ENCODE measurements at places on chromosomes 3 and 15.

DNA sequence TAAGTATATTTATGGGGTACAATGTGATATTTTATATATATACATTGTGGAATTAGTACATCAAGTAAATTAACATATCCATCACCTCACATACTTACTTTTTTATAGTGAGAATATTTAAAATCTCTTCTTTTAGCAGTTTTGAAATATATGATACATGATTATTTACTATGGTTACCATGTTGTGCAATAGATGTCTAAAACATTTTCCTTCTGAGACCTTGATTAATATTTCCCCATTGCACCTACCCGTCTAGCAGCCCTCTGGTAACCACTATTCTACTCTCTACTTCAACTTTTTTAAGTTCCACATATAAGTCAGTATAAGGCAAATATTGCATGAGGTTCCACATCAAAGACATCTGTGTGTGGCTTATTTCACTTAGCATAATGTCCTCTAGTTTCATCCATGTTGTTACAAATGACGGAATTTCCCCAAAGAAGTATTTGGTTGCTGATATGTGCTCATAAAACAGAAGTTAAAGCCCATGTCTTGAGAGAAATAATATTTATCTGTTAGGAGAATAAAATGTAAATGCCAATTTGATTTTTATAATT is 29.6 kb upstream of the NFKBIZ start:
- no peak for DNase-seq

- DNase-seq, result peak; percentile 18
These were observed 1.4 kb downstream of the EPHB3 start for GRCh38 chr3:184562878-184563560.

- no peak for DNase-seq
These were observed 21.8 kb downstream of the CCDC32 start for GRCh38 chr15:40543082-40543481.

DNA sequence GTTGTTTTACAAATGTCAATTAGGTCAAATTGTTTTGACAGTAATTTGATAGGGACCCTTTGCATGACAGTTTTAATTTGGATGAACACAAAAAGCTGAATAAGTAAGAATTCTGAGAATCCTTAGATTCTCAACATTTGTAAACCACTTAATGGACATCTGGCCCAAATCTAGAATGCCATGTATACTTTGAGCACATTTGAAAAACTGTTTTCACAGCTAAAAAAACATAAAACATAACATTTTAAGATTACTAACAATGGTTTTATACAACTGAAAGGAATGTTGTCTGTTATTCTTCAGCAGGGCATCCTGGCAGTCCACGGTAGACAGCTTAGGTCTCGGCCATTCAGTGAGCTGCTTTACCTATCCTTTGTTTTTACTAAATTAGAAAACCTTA is 34.5 kb upstream of the TM2D3 start:
- DNase-seq, result no peak

DNA sequence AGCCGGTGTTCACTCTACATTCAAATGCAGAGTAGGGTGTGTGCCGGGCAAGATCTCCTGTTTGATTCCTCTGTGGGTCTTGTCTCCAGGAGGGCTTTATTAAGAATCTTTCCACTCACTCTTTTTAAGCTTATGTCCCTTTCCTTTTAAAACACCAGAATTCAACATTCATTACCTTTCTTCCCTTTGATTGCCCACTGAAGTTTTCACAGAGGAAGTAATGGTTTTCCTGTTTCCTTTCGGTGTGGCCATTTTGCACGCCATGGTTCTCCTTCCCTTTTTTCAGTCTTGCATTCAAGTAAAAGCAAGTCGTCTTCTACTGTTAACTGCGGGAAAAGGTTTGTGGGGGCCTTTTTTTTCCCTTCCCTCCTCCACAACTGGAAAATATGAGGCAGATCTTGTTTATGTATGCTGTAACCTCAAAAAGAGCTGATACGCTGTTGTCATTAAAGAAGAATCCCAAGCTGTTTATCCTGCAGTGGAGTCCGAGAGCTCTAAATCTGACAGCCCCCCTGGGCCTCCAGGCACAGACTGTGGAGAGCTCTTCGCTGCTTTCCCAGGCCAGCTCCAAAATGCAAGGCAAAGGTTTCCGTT is 40.5 kb downstream of the FILIP1L start:
- no peak for DNase-seq

GRCh38 chr3:56921573-56922453 is 120.1 kb upstream of the ARHGEF3 start:
- no peak for DNase-seq

DNA sequence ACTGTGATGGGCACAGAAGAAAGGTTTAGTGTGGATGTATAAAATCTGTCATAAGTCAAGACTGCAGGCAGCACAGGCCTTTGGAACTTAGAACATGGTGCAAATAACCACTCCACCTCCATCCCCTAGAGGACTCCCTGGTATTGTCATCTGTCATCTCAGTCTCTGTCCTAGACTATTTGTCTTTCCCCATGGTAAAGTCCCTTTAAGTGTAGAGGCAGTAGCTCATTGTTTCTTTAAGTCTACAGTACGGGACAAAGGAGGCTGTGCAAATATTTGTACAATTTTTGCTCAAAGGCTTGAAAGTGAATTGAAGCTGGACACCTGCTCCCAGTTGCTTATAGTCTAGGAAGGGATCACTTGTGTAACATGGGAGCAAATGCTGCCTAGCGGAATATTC is 3.2 kb upstream of the PXYLP1 start:
- DNase-seq, result no peak

GRCh38 chr3:114707252-114707860 is 413.5 kb downstream of the TIGIT start:
- DNase-seq, result no peak

GRCh38 chr3:54376142-54376807 is 253.9 kb downstream of the CACNA2D3 start:
- no peak for DNase-seq

GRCh38 chr3:147089286-147089685 is 317.1 kb downstream of the ZIC4 start:
- no peak for DNase-seq

DNA sequence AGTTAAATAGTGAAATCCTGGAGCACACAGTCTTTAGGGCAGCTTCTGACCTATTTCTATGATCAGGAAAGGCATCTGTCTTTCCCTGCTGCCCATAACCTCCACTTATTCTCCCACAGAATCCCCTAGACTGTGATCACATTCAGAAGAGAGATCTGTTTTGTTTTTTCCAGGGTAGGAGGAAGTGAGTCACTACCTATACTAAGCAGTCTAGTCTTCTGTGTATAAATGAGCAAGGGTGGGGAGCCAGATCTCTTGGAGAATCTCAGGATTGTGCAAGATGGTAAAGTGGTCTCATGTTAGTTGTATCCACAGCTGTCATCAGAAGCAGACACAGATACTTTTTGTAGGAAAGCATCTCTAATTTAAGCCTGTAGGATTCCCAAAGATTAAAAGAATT is 11.8 kb upstream of the FBXO22 start:
- no peak for DNase-seq
